ENCODE measurements at places on chromosomes 2 and 18. TPM values are rescaled to one million over a fixed set of nuclear protein-coding genes. Genes with fewer than 3 reads are reported as not detected.

Gene TYW5
- total RNA-seq: 1.9 TPM

GRCh38 chr2:13193075-13193474, 476.3 kb downstream of the TRIB2 start:
- no peak for DNase-seq

DNA sequence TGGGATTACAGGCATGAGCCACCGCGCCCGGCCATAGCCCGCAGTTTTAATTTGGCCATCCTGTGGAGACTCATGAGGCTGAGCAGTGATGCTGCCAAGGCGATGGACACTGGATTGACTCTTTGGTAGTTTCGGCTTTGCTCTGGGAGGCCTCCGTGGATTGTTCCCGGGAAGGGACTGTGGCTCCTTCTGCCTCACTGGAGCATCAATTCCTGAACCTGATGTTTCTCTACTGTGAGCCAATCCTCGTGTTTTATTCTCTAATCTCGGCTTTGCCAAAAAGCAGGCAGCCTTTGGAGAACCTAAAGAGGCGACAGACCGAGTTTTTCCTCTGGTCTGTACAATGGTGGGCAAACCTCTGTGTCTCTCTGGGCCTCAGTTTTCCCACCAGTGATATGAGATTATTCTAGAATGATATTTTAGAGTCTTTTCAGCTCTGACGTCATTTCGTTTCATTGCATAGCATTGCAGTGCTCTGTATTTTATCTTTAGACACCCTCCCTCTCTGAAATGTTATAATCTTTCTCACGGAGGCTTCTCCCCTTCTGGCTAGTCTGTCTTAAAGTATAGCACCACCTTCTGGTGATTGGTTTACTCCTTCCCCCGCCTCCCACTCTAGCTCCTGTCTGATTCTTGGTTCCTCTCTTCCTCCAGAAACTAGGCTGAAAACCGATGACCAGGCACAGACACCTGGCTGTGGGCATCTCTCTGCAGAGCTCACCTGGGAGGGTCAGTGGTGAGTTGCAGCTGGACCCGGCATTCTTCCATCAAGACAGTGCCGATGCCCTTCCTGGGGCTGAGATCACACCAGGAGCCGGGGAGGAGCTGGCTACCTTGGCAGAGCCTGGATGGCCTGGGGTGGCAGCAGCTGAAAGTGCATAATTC, 341.3 kb downstream of the MYCN start:
- DNase-seq: no peak

DNA sequence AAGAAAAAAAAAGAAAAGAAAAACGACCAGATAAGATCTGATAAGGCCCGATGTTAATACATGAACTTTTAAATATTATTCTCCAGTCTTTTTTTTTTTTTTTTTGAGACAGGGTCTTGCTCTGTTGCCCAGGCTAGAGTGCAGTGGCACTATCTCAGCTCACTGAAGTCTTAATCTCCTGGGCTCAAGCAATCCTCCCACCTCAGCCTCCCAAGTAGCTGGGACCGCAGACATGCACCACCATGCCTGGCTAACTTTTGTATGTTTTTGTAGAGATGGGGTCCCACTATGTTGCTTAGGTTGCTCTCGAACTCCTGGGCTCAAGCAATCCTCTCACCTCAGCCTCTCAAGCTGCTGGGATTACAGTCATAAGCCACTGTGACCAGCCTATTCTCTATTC, 1.6 kb downstream of the ABCG5 start:
- DNase-seq: no peak

- no peak for DNase-seq
Observed at GRCh38 chr2:19711470-19712372, 190.1 kb downstream of the TTC32 start.
